ENCODE measurements at places on chromosomes 2 and 18.
A peak's percentile ranks its signal among the peaks of the same experiment; 100 is the strongest.

DNA sequence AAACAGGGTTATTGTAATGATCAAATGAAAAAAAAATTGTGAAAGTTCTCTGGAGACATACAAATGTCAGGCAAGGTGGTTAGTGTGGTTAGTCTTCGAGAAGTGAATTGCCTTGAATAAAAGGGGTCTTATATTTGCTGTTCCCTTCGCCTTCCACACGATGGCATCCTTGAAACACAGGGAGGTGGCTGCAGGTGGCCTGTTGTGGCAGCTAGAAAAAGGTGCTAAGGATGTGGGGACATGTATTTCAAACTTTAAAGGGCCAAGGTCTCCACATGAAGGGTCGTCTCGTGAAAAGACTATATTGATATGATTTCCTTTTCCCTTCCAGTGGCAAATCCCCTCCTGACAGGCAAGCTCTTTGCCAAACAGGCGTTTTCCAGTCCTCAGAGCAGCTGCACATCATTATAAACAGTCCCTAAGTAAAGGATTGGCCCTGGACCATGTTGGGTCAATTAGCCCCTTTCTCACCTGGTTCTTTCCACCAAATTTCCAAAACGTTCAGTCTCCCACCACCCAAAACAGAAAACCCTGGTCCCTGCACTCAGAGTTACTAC lies 68.5 kb downstream of the COPS8 start:
- H3K4me1 ChIP-seq: peaks cover 63% of the 10 kb centered on the region
- H3K4me3 ChIP-seq: no peak overlapping the region
- peaks cover 4% of the 10 kb centered on the region for H3K36me3 ChIP-seq
- peak; percentile 65 for DNase-seq
- peak overlapping the region; percentile 93 for H3K27ac ChIP-seq

- H3K4me3 ChIP-seq: no peak overlapping the region
- DNase-seq: no peak
- no peaks in the 10 kb centered on the region for H3K36me3 ChIP-seq
- peaks cover 25% of the 10 kb centered on the region for H3K27me3 ChIP-seq
These were observed 59.7 kb downstream of the TTC32 start for GRCh38 chr2:19841918-19842693.

DNA sequence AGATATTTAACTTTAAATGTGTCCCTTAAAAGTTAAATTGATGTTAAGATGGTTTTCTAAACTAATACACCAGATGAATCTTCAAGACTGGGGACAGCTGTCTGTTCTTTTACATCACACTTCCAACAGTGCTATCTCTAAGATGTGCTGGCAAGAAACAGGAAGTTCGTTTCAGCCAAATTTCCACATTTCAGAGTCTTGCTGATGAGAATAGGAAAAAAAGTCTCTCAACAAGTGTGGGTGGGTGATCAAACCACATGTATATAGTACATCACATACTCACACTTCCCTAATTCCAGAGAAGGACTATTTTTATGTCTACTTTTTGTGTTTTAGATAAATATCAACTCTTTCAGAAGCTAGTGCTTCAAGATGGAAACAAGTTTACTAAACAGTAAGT lies 1712.8 kb upstream of the TMEFF2 start:
- H3K4me1 ChIP-seq: no peaks in the 10 kb centered on the region
- no peak for DNase-seq
- no peaks in the 10 kb centered on the region for H3K27me3 ChIP-seq
- no peak overlapping the region for H3K27ac ChIP-seq

GRCh38 chr18:11902522-11903292 lies 5.4 kb downstream of the MPPE1 start:
- DNase-seq: no peak
- H3K36me3 ChIP-seq: peaks cover 14% of the 10 kb centered on the region
- no peak overlapping the region for H3K27ac ChIP-seq
- H3K4me1 ChIP-seq: peaks cover 14% of the 10 kb centered on the region
- no peaks in the 10 kb centered on the region for H3K27me3 ChIP-seq
- no peak overlapping the region for H3K4me3 ChIP-seq

- H3K36me3 ChIP-seq: no peaks in the 10 kb centered on the region
- DNase-seq: no peak
- H3K4me3 ChIP-seq: no peak overlapping the region
- H3K4me1 ChIP-seq: peaks cover 31% of the 10 kb centered on the region
- H3K27me3 ChIP-seq: peaks cover 63% of the 10 kb centered on the region
- H3K27ac ChIP-seq: no peak overlapping the region
These were observed 6.5 kb downstream of the TMEM163 start for GRCh38 chr2:134712299-134712698.

GRCh38 chr18:10121786-10122515 lies 208.1 kb downstream of the VAPA start:
- H3K36me3 ChIP-seq: no peaks in the 10 kb centered on the region
- H3K4me1 ChIP-seq: no peaks in the 10 kb centered on the region
- no peak overlapping the region for H3K4me3 ChIP-seq
- DNase-seq: no peak

- peaks cover 2% of the 10 kb centered on the region for H3K27me3 ChIP-seq
- no peak overlapping the region for H3K4me3 ChIP-seq
- DNase-seq: no peak
- H3K36me3 ChIP-seq: no peaks in the 10 kb centered on the region
These were observed 41.0 kb downstream of the PTGR3 start for GRCh38 chr18:75167759-75168618.

- H3K4me3 ChIP-seq: no peak overlapping the region
- H3K27ac ChIP-seq: no peak overlapping the region
- H3K36me3 ChIP-seq: no peaks in the 10 kb centered on the region
- peaks cover 4% of the 10 kb centered on the region for H3K4me1 ChIP-seq
- no peak for DNase-seq
These were observed 57.3 kb downstream of the ITGB1BP1 start for GRCh38 chr2:9366026-9366425.

DNA sequence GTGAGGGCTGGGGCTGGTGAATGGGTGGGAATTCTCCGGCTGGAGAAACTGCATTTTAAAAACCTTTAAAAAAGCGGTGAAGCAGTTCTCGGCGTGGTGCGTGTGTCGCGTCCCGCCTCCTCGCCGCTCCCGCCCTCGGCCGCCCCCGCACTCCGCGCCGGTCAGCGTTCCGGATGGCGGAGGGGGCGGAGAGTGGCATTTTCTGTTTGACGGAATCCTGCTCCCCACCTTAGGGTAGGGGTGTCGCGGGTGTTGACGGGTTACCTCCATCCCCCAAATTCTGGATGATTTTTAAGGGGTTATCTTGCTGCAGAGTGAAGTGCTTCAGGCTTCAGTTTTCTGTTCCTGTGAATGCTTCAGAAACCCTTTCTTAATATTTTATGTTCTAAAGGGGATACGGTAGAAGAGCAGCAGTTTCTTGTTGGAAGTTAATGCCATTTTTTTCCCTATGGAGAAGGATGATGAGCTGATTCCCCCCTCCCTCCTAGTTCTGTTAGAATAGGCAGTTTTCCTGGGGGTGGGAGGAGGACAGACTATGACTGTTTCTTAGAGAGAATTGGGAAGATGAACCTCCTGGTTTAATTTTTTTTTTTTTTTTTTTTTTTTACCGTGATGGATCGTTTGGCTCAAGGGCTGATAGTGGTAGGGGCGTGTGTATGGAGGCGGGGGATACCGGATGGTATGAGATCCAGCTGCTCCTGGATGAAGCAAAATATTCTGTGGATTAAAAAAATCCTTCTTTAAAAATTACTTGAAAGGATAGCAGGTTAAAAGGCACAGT lies 756 bp downstream of the ABI2 start:
- H3K27ac ChIP-seq: peak overlapping the region; percentile 76
- no peaks in the 10 kb centered on the region for H3K36me3 ChIP-seq
- peak; percentile 66 for DNase-seq
- no peaks in the 10 kb centered on the region for H3K27me3 ChIP-seq

DNA sequence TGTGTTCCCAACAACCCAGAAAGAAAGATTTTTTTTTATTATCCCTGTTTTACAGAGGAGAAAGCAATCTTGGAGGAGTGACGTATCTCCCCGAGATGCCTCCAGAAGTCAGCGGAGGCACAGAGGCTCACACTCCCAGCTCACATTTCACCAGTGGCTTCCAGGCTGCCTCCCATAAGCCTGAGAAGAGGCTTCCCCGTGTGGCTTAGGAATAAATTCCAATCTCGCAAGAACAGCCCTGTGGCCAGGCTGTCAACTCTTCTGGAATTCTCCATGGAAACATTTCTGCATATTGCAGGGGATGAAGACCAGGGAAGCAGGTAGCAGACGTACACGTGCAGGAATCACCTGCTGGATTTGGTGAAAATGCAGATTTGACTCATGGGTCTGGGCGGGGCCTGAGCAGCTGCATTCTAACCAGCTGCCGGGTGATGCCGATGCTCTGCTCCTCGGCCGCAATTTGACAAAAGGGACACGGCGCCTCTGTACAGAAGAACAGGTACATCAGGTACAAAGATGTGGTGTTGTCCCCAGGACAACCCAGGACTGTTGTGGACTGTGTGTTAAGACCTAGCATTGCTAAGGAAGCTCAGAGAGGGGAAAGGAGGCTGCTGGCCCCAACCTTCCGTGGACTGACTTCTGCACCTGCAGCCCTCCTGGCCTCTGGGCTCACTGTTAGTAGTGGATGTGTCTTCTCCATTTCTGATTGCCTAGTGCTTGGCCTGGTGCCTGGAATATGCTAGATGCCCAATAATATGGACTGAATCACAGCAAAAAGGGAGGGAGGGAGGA lies 114.2 kb upstream of the ID2 start:
- no peaks in the 10 kb centered on the region for H3K27me3 ChIP-seq
- H3K36me3 ChIP-seq: no peaks in the 10 kb centered on the region
- H3K4me1 ChIP-seq: peaks cover 7% of the 10 kb centered on the region
- no peak for DNase-seq

DNA sequence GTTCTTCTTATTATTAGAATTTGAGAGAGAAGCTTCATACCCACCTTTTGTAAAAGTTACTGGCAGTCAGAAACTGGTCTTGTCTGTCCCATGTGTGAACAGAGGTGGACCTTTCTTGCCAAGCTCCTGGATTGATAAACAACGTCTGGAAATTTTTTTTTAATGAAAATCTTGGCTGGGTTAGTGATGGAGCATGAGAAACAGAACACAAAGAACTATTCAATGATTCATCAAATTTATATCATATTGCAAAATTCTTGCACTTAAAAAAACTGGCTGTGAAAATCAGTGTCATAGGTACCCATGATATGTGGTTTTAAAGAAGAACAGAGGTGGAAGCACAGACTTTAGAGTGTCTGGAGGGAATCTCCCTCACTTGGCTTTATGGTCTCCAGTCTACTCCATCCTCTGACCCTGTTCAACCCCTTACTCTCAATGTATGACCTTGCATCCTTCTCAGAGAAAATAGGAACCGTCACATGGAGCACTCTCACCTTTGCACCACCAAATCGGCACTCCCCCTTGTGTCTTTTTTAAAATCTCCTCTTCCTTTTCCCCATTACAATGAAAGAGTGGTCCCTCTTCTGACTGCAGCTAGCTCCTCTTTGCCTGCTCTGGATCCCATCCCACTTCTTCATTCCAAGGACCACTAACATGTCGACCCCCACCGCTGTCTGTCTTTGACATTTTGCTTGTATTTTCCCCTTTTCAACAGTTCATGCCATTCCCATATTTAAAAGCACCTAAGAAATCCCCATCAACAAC lies 58.2 kb downstream of the COPS8 start:
- peaks cover 18% of the 10 kb centered on the region for H3K4me1 ChIP-seq
- no peak overlapping the region for H3K27ac ChIP-seq
- no peak for DNase-seq
- no peak overlapping the region for H3K4me3 ChIP-seq
- H3K36me3 ChIP-seq: peaks cover 26% of the 10 kb centered on the region

GRCh38 chr2:218019411-218020060 lies 16.7 kb upstream of the TNS1 start:
- no peak overlapping the region for H3K4me3 ChIP-seq
- H3K36me3 ChIP-seq: no peaks in the 10 kb centered on the region
- peaks cover 4% of the 10 kb centered on the region for H3K27me3 ChIP-seq
- H3K4me1 ChIP-seq: no peaks in the 10 kb centered on the region
- no peak overlapping the region for H3K27ac ChIP-seq

DNA sequence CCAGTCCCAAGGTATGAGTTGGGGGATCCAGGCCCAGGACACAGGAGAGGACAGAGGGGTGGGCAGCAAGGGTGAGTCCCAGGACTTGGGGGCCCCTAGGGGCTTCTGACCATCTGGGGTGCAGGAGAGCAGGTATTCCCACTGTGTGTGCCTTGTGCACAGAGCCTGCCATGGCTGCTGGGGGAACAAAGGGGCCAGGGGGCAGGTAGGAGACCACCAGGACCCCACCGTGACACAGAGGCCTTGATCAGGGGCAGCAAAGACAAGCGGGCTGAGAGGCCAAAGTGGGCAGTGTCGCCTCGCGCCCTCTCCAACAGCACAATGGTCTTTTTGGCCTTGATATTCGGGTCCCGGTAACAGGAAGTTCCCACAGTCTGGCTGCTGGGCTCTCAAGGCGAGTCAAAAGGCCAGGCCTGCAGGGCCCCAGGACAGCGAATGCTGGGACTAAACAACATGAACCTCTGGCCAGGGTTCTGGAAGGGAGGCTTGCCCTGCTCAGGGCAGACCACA lies 12.3 kb upstream of the GPR17 start:
- no peak for DNase-seq
- H3K36me3 ChIP-seq: no peaks in the 10 kb centered on the region
- H3K27ac ChIP-seq: no peak overlapping the region
- no peaks in the 10 kb centered on the region for H3K27me3 ChIP-seq
- peaks cover 31% of the 10 kb centered on the region for H3K4me1 ChIP-seq

- H3K27ac ChIP-seq: no peak overlapping the region
- H3K4me1 ChIP-seq: peaks cover 28% of the 10 kb centered on the region
- H3K4me3 ChIP-seq: no peak overlapping the region
- H3K27me3 ChIP-seq: no peaks in the 10 kb centered on the region
- H3K36me3 ChIP-seq: no peaks in the 10 kb centered on the region
These were observed 5.6 kb downstream of the FBXO36 start for GRCh38 chr2:229927817-229928321.

- no peak overlapping the region for H3K4me3 ChIP-seq
- DNase-seq: no peak
- H3K36me3 ChIP-seq: no peaks in the 10 kb centered on the region
- H3K27ac ChIP-seq: no peak overlapping the region
These were observed 33.9 kb upstream of the TSPYL6 start for GRCh38 chr2:54289917-54290316.

- H3K27me3 ChIP-seq: no peaks in the 10 kb centered on the region
- H3K36me3 ChIP-seq: no peaks in the 10 kb centered on the region
- H3K27ac ChIP-seq: no peak overlapping the region
- DNase-seq: no peak
- no peaks in the 10 kb centered on the region for H3K4me1 ChIP-seq
- no peak overlapping the region for H3K4me3 ChIP-seq
These were observed 104.5 kb downstream of the TDRD15 start for GRCh38 chr2:21228041-21228895.

GRCh38 chr2:173652311-173652710 lies 297.6 kb downstream of the CDCA7 start:
- peaks cover 2% of the 10 kb centered on the region for H3K27me3 ChIP-seq
- H3K4me1 ChIP-seq: no peaks in the 10 kb centered on the region
- H3K36me3 ChIP-seq: no peaks in the 10 kb centered on the region
- no peak for DNase-seq
- H3K27ac ChIP-seq: no peak overlapping the region

DNA sequence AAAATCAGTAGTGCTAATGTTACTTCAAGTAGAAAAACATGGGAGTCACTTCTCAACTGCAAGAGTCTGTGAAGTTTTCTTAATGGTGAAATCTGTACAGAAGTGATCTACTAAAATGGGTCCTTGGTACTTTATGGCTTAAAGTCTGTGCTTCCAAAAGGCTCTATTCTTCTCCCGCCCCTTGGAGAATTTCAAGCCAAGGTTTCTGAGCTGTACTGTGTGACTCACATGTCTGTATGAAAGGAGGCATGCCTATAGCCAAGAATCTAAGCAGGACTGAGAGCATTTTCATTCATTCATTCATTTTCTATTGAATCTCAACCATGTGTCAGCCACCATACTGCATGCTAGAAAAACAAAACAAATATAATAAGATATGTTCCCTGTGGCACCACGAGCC lies 19.8 kb upstream of the DDX18 start:
- H3K4me1 ChIP-seq: no peaks in the 10 kb centered on the region
- H3K36me3 ChIP-seq: no peaks in the 10 kb centered on the region
- peaks cover 21% of the 10 kb centered on the region for H3K27me3 ChIP-seq
- H3K4me3 ChIP-seq: no peak overlapping the region

Data from activated naive CD8-positive, alpha-beta T cell treated with anti-CD3 and anti-CD28 coated beads, Interleukin-2, amount 50 U/mL, for 24 hours (primary cell).